ACHN (cell line): ENCODE measurements at places on chromosomes 5 and 9.

- DNase-seq = no peak
These were observed 10.8 kb downstream of the FAM174A start for GRCh38 chr5:100546001-100546400.

DNA sequence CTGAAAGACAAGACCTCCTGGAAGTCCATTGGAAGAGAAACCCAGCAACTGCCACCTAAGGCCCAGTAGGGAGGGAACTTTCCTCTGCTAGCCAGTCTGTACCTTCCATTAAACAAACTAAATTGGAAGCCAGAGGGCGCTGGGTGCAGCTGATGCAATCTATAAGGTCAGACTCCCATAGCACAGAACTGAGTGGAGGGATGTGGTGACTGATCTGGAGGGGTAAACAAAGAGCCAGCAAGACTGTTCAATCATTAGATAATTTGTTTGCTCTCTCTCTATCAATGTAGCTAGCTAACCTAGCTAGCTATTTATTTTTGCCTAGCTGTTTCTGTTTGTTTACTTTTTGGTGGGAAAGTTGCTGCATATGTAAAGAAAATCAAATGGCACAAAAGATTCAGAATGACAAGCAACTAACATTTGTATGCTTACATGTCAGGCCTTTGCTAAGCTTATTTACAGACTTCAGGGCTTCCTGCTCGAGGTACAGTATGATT, 291.8 kb upstream of the DAB2 start:
- peak; percentile 60 for DNase-seq

- DNase-seq = no peak
These were observed 149.0 kb downstream of the SYK start for GRCh38 chr9:90950600-90950999.

DNA sequence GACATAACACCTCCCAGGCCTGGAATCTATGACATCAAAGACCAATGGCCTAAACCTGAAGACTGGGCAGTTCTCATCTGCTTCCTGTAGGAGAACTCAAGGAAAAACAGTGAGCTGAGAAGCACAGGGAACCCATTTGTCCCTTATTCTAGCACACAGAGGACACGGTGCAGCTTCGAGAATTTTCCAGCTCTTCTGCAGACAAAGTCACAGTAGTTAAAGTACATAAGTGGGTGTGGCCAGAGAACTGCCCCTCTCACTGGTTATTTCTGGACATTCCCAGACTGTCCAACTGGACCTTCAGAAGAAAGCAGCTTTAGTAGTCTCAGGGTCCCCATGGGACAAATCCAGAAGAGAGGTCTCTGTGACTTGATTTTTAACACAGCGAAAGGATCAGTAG, 114.6 kb downstream of the KLHL3 start:
- DNase-seq = no peak

GRCh38 chr5:160271396-160271795, 41.0 kb downstream of the CCNJL start:
- DNase-seq = no peak

DNA sequence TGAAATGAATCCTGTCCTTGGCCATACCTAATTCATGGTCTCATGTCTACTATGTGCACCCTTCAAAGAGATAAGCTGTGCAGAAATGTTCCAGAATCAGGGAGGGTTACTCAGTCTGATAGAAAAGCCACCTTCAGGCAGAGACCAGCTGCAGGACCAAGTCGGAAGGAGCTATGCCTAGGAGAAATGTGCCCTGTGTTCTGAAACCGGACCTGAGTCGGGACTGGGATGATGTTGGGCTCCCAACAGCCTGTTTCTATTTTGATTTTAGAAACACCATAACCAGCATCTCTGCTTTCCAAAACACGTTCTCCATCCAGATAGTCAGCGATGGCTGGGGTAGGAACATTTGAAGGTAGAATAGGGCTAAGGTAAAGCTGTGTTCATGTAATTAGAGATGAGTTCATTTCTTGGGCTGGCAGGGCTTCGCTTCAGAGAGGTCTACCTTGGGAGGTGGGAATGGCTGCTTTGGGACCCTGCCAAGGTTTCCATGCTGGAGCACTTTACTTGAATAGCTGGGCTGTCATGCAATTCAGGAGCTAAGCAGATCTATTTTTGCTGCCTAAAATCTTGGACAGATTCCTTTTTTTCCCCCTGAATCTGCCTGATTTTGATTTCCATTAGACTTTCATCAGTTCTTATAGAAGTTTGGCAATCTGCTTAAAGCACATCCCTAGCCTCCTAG, 2.8 kb downstream of the ADCY2 start:
- DNase-seq = no peak

DNA sequence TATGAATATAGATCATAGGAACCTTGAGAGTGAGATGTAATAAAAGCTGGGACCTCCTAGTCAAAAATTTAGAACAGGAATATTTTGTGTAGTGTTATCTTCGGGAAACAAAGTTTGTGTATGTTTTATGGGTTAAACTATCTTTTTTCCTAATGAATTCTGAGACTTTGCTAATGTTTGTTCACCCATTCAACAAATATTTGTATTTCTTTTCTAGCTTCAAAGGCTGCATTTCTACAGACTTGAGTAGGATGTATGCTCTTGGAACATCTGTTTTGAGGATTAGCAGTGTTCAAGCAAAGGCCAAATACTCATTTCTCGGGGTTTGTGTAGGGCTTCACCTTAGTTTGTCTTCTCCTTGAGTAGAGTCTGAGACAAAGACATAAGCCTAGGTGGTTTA, 16.2 kb downstream of the NDUFS4 start:
- DNase-seq = no peak

GRCh38 chr9:19785230-19785629, 3.6 kb downstream of the SLC24A2 start:
- DNase-seq = no peak

- DNase-seq = no peak
These were observed 84.0 kb downstream of the RGS3 start for GRCh38 chr9:113547501-113547900.

- no peak for DNase-seq
These were observed 57.9 kb upstream of the FTMT start for GRCh38 chr5:121793791-121794190.

- DNase-seq = peak; percentile 22
These were observed 681 bp upstream of the LHFPL2 start for GRCh38 chr5:78649211-78649695.

GRCh38 chr5:100595152-100595811, 60.1 kb downstream of the FAM174A start:
- peak; percentile 81 for DNase-seq

DNA sequence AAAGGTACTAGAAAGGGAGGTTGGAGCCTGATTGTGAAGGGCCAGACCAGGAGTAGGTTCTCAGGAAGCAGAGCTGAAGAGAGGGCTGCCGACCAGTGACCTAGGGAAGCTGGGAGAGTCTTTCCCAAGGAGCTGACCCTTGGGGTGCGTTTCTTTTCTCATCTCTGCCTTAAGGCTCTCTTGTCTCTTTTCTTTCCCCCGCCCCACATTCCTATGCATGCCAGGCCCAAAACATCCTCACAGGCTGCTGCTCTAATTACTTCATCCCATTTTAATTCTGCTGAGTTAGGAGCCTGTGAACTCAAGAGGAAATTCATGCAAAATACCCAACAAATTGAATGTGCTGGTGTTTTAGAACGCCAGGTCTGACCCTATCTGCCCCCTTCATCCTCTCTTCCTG, 46.9 kb upstream of the HSPA9 start:
- DNase-seq = no peak

GRCh38 chr5:150294551-150295071, 5.0 kb upstream of the CAMK2A start:
- no peak for DNase-seq

- DNase-seq = no peak
These were observed 20.7 kb upstream of the MOCS2 start for GRCh38 chr5:53130266-53130665.

DNA sequence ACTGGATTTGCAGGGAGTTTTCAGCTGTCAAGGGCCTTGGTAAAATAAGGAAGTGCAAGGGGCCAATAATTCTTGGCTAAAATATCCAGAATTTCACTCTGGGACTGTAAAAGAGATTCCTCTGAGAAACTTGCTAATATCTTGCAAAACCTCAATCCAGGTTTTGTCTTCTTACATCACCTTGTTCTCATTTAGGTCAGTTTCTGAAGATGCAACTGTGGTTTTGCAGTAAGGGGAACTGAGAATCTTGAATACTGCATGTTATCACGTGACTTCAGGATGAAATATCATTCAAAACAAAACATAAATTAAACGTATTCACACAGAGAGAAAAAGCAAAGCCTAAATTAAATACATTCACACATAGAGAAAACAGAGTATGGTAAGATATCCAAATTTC, 35.0 kb upstream of the RIC1 start:
- DNase-seq = no peak

GRCh38 chr9:129630967-129631673, 5.2 kb downstream of the NTMT1 start:
- no peak for DNase-seq

- no peak for DNase-seq
These were observed 27.8 kb upstream of the LAMC3 start for GRCh38 chr9:130981002-130981755.

- no peak for DNase-seq
These were observed 14.6 kb upstream of the SETX start for GRCh38 chr9:132369421-132369820.

- no peak for DNase-seq
These were observed 17.8 kb downstream of the BRD3 start for GRCh38 chr9:134049772-134050588.

DNA sequence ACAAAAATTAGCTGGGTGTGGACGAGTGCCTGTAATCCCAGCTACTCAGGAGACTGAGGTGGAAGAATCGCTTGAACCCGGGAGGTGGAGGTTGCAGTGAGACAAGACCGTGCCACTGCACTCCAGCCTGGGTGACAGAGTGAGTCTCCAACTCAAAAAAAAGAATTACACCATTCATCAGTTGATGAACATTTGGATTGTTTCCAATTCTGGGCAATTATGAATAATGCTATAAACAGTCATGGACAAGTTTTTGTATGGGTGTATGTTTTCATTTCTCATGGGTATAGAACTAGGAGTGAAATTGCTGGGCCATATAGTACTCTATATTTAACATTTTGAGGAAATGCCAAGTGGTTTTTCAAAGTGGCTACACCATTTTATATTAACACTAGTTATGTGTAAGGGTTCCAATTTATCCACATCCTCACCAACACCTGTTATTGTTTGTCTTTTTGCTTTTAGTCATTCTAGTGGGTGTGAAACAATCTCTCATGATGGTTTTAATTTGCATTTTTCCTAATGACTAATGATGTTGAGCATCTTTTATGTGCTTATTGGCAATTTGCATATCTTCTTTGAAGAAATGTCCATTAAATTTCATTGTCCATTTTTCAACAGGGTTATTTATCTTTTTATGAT, 9.0 kb upstream of the CCDC125 start:
- no peak for DNase-seq

DNA sequence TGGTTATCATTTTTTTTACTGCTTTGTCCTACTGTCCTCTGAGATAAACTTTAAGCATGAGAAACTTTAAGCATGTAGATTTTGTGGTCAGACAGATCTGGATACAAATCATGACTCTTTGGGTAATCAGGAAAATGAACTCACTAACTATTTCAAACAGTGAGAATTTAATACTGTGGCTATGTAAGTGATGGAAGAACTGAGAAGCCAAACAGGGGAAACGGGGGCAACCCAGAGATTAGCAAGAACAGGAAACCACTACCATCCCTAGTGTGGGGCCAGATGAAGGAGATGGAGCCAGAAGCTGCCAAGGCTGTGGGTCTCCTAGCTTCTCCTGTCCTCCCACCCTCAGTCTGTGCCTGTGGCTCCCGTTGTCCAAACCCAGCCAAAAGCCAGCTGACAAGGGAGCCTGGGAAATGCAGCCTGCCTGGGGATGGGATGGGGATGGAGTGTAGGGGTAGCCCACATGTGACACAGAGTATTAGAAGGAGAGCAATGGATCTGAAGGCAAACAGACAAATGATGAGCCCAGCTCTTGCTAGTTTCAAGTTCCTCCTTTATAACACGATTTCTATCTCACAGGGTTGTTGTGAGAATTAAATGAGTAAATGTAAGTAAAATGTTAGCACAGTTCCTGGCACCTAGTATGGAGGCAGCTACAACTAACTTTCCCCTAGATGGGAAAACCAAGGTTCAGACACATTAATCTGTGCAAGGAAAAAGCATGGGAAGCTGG, 27.7 kb upstream of the CDC23 start:
- no peak for DNase-seq

- DNase-seq = no peak
These were observed 34.6 kb upstream of the CPEB4 start for GRCh38 chr5:173853370-173854131.

GRCh38 chr5:55356896-55357295, 49.1 kb downstream of the MTREX start:
- DNase-seq = no peak

DNA sequence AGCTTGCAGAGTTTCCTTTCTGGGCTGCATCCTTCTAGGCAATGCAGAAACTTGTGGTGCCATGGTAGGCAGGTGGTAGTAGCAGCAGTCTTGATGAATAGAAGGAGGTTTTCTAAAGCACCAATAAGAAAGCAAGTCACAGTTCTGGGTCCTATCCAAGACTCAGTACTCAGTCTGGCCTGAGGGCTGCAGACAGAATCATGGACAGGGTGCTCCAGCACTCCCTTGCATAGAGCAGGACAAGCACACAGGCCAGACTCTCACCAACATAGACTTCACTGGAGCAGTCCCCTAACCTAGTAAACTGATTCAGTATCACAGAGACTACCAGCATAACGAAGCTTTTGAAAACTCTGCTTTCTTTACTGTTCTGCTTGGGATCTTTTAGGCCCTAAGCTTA, 134.0 kb upstream of the RUSC2 start:
- DNase-seq = no peak

GRCh38 chr5:103454770-103455169, 107.8 kb downstream of the NUDT12 start:
- DNase-seq = no peak

- no peak for DNase-seq
These were observed 257.6 kb downstream of the FAM114A2 start for GRCh38 chr5:153780876-153781705.

DNA sequence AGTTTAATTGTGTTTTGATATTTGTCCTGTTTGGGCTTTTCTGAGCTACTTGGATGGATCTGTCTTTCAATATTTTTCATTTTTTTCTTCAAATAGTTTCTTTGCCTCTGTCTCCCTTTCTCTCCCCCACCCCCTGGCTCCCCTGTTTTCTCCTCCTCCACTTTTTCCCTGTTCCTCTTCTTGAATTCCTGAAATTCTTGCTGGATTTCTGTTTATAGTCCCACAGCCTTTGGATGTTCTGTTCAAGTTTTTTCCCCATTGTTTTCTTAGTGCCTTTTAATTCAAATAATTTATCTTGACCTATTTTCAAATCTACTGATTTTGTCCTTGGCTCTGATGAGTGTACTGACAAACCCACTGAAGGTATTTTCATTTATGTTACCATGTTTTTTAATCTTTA, 113.0 kb downstream of the VPS13A start:
- DNase-seq = no peak

DNA sequence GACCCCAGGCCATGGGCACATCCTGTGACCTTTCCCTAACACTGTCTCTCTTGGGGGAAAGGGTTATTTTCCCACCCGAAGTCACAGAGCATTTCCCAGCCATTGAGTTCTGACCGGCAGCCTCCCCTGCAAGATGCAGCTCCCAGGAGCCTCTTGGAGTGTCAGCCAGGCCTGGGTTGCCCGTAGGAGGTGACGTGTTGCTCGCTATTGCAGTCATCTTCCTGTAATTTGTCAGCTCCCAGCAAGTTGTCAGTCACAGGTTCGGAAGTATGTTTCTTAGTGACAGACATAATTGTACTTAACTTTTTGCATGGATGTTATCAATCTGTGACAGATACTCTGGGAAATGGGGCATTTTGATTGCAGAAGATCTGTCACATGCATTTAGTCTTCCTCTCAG, 74.5 kb downstream of the MVB12B start:
- DNase-seq = no peak

- no peak for DNase-seq
These were observed 257.8 kb downstream of the GOLPH3 start for GRCh38 chr5:31916327-31916726.
